ENCODE measurements at places on chromosomes 1 and 21.
A peak's percentile ranks its signal among the peaks of the same experiment; 100 is the strongest.

- DNase-seq: peak; percentile 24
Observed at GRCh38 chr1:181043025-181043888, 9.5 kb downstream of the MR1 start.

DNA sequence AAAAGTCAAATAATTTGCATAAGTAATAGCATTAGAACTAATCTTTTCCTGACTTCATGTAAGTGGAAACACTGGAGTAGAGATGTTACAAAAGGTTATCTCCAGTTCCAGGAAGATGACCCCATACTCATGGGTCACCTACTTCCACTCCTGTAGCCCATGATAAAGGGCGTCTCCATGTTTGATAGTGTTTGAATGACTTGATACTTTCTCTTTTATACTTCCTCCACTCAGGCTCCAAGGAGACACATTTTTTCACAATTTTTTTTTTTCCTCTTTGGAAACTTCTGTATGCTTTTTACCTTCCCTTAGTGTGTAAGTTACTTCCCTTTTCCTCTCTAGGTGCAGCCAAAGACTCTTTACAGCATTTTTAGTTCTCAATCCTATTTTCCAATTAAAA, 382.1 kb upstream of the B3GALT2 start:
- no peak for DNase-seq

- no peak for DNase-seq
Observed at GRCh38 chr1:12649971-12650421, 6.1 kb downstream of the AADACL4 start.

DNA sequence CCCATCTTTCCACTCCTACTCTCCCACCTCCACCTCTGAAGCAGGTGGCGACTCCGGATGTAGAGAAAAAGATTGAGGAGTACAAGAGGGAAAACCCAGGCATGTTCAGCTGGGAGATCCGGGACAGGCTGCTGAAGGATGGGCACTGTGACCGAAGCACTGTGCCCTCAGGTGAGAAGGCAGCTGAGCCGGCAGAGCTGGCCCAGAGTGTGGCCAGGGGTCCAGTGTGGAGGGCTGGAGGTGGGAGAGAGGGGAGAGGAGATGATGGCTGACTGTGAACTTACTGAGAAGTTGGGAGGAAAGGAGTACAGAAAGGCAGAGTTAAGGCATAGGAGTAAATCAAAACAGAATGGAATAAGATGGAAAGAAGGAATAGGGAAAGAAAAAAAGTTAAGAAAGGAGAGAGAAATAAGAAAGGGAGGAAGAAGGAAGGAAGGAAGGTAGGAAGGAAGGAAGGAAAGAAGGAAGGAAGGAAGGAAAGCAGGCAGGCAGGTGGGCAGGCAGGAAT, 4.5 kb downstream of the PAX7 start:
- no peak for DNase-seq

DNA sequence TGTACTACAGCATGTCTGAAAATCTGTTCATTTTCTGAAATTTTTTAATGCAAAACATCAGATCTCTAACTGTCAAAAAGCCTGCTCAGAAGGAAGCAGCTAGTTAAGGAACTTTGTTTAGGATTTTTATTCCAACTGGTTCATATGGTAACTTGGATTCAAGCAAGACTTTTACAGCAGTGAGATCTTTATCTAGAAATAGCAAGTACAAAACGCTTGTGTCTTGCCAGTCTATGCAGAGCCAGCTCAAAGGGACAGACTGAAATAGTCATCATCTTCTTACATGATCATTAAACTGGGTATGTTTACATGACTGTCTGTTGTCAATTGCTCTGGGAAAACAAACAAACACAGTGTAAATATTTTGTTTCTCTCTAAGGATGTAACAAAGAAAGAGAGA, 37.6 kb downstream of the DDAH1 start:
- peak; percentile 23 for DNase-seq

DNA sequence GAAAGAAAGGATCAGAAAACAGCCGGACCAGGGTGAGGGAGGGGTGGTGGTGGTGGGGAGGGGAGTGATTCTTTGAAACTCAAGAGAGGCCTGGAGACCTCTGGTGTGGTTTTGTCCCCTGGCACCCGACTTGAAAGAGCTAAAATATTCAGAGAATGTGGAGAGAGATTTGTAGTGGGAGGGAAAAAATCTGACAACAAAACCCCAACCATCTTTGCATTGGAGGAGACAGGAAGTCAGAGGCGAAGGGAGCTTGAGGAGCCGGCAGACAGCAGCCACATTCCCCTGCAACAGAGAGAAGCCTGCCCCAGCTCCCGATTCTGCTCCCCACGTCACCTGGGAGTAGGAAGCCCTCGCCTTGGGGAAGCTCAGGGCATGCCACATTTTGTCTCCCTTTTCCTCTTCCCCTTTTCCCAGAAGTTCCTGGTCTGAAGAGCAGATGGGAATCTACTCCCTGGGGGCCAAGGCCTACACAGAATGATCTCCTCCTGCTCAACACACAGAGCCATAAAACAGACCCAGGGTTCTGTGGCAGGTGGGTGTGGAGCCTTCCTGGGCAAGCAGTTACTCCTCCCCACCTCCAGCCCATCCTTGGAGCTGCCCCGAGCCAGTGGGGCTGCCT, 84.9 kb downstream of the ITPKB start:
- no peak for DNase-seq

DNA sequence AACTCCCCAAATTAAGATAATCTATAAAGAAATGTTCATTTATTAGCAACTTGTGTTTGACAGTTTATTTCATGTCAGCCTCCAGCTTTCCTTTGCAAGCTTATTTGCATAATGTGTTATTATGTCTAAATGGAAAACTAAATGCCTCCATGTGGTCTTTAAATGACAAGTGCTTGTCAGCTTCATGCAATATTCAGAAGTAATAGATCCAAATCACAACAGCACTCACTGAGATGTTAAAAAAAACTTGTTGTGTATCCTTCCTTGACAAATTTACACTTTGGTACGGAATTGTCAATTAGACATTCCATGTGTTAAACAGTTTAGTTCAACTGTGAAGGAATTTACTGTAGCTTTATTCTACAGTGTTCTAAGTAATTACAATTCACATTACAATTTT, 124.4 kb upstream of the PTBP2 start:
- DNase-seq: no peak

DNA sequence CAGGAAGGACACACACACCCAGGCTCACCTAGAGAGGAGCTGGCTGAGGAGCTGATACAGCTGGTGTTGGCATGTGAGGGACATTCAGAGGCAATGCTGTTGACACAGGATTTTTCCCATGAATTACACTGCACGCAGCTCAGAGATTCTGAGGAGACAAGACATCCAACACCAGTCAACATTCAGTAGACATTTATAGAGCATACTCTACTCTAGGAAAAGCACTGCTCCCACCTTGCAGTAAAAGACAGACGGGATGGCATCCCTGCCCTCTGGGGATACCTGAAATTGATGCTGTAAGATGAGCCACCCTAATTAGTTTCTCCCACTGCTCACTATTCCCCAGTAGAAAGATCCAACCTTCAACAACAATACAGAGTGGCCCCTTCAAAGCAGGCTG, 5.1 kb downstream of the LYPD8 start:
- no peak for DNase-seq

- no peak for DNase-seq
Observed at GRCh38 chr1:78165816-78166215, 120.0 kb downstream of the GIPC2 start.

GRCh38 chr1:1869469-1869868, 21.4 kb downstream of the GNB1 start:
- DNase-seq: no peak

- DNase-seq: no peak
Observed at GRCh38 chr1:109625176-109625575, 5.5 kb downstream of the AMPD2 start.

GRCh38 chr1:150708595-150708994, 11.6 kb upstream of the GOLPH3L start:
- DNase-seq: no peak

- DNase-seq: no peak
Observed at GRCh38 chr21:37184784-37185593, 82.1 kb downstream of the VPS26C start.

- no peak for DNase-seq
Observed at GRCh38 chr1:211415700-211416099, 76.3 kb downstream of the RD3 start.

DNA sequence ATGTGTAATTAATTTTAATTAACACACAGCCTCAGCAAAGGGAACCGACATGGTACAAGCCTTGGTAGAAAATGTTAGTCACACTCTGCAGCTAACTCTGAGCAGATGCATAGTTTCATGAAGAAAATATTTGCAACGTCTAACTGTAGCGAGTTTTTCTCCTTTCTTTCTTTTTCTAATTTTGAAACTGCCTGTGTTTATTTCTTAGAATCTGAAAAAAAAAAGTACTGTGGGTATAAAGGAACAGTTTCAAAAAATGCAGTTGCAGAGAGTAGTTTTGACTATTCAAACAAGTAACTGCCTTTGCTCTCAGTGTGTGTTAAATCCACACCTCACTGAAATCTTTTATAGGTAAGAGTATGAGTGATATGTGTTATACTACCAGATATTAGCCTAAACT, 149.9 kb upstream of the C1orf105 start:
- DNase-seq: peak; percentile 33

DNA sequence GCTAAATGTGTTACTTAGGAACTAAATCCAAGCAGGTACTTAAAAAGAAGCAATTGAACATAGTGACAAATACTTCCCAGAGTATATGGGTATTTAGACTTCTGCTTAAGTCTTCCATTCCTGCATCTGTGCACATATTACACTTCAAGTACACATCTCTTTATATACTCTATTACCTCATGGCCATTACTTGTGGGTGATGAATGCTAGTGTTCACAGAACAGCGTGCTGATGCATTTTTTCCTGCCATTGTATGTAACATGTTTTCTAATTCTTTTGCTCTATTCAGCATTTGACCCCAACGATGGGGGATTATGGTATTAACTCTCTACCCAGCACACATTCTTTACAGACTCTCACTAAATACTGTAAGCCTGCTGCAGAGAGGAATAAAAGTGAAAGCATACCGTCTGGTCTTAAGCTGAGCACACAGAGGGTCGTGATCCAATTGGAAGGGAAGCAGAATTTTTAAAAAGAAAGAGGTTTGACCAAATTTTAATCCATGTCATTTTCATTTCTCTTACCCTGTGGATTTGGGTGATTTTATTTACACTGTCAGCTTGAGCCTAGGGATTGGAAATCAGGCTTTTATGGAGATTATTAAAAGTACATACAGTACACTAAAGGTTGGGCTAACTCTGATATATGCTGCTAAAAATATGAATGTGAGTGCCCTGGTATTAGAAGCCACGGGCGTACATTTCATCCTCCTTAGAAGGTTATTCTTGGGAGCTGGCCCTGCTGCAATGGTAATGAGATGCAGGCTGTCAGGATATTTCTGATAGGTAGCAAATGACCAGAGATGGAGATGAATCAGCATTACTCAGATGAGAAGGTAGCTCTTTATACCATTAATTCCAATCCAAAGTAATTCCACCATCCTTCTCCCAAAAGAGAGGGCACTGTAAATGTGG, 95.5 kb upstream of the PROX1 start:
- DNase-seq: no peak

- DNase-seq: no peak
Observed at GRCh38 chr1:202230939-202231645, 37.5 kb downstream of the LGR6 start.

- no peak for DNase-seq
Observed at GRCh38 chr1:206784471-206784903, 12.2 kb upstream of the IL10 start.

GRCh38 chr1:31417148-31417547, 4.1 kb downstream of the SERINC2 start:
- DNase-seq: no peak

- DNase-seq: no peak
Observed at GRCh38 chr1:162062542-162063015, 6.9 kb upstream of the NOS1AP start.

GRCh38 chr1:33005117-33005837, 31.4 kb downstream of the AK2 start:
- DNase-seq: no peak

GRCh38 chr21:25489673-25490072, 117.6 kb downstream of the MRPL39 start:
- no peak for DNase-seq

- DNase-seq: no peak
Observed at GRCh38 chr1:207355513-207356295, 34.2 kb downstream of the CD55 start.

DNA sequence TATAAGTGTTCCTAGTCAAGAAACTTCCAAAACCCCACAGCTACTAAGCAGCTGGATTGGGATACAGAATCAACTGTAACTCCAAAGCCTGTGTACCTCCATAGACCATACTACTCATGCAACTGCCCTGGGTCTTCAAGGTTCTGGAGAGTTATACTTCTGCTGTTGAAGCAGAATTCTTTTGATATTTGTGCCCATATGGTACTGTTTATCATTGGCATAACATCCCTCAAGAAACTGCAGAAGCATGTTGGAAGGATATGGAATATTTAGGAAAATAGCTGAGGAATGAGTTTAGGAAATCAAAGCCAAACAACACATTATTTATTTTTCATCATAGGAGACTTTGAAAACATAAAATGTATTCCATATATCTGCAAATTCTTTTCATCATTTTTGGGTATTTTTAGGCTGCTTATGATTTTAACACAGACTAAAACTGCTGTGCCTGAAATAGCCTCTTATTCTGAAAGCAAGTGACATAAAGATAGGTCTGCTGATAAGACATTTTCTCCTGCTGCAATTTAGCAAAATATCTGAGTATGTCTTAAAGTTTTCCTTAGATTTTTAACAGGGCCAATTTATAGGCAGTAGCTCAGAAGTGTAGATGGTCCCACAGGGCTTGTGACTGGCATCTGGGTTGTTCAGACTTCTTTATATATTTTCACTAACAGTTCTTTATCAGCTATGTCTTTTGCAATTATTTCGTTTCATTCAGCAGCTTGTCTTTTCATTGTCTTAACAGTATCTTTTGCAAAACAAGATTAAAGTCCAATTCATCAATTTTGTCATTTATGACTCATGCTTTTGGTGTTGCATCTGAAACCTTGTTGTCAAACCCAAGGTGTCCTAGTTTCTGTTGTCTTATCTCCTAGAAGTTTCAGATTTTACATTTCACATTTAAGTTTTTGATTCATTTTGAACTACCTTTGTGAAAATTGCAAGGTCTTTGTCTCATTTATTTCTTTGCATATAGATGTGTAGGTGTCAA, 41.1 kb upstream of the ZNF124 start:
- DNase-seq: peak; percentile 23

DNA sequence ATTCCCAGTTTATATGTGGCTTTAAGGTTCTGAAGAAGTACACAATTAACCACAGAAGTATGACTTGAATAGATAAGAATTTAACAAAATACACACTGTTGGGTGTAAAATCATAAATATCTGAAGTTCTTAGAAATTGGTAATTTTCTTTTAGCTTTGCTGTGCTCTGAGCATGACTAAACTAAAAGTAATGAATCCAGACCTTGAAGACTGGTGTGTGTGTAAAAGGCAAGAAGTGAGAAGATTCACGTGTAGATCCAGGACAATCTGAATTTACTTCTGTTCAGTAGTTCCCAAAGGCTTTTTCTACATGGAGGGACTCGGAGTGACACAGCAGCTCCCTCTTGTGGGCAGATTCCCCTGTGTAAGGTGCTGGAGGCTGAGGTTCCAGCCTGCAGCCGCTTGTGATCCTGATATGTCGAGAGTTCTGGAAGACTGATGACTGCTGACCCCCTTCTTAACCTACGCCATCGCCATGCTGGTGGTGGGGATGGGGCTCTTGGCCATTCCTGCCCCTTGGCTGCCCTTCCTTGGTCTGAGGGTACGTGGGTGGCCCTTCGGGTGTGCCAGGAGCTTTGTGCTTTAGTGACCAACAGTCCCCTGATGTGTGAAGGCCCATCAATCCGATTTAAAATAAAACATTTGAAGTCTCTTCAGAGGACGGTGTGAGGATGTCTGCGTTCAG, 62.7 kb downstream of the ADARB1 start:
- peak; percentile 75 for DNase-seq

GRCh38 chr1:24123611-24124010, 11.7 kb upstream of the MYOM3 start:
- no peak for DNase-seq
